Fibroblast of lung (primary cell): ENCODE measurements at places on chromosomes 2 and 18. TPM values are rescaled to one million over a fixed set of nuclear protein-coding genes. Genes with fewer than 3 reads are reported as not detected.

GRCh38 chr2:218465987-218466633 lies 47.2 kb downstream of the VIL1 start:
- DNase-seq, result peak; percentile 56

DNA sequence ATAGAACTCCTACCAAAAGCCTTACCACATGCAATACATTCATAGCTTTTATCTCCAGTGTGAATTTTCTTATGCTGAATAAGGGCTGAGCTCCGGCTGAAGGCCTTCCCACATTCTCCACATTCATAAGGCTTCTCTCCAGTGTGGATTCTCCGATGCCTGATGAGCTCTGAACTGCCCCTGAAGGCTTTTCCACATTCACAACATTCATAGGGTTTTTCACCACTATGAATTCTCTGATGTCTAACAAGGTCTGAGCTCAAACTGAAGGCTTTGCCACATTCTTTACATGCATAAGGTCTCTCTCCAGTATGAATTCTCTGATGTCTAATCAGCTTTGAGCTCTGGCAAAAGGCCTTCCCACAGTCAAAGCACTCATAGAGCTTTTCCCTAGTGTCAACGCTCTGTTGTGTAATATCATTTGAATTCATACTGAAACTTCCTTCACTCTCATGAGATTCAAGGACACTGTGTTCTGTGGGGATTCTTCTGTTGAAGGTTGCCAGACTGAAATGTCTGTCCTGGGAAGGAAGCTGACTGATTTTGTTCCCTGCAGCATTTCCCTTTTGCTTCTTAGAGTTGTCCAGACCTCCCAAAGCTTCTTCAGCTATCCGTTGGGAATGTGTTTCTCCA lies 12.9 kb downstream of the ZNF397 start:
- DNase-seq, result no peak

- peak; percentile 64 for DNase-seq
Observed at GRCh38 chr2:44663471-44664073, 277.9 kb upstream of the SIX3 start.

DNA sequence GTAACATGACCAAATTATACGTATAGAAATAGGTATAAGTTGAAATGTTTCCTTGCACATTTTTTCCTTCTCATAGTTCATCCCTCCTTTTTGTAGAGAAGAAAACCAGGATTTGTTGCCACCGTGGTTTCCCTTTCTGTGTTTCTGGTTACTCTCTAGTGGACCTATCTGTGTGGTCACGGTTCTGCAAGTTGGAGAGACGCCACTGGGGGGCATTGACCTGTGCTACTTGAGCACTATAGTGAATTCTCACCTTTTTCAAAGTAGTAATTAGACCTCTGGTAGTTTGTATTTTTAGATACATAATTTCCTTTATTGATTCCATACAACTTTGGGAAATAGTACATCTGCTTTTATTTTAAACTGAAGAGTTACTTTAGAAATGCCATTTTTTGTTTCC lies 444.8 kb downstream of the PTPRM start:
- no peak for DNase-seq

DNA sequence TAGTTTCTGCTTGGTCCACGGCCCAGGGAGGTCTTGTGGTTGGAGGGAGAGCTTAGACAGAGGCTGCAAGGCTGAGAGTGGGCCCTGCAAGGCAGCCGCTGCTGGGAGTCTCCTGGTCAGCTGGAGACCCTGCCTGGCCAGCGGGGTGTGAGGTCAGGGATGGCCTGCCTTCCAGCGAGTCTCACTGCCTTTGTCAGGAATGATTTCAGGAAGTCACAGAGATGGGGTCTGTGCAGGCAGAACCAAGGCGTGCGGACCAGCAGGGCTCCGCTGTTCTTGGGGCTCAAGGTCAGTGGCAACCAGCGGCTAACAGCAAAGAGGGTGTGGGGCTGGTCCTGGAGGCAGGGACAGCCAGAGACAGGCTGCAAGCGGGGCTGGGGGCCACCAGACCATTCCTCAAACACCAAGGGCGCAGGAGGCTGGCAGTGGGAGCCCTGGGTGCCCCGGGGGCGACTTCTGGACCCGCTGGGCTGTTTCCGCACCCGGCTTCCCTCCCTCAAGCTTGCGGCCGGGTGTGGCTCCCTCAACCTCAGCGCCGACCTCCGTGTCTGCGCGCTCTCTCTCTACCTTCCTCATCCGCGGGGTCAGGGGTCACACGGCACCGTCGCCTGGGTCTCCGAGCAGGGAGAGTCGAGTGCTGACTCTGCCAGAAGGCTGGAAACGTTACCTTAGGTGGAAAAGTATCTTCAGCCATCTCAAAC lies 124.5 kb upstream of the CTDP1 start:
- no peak for DNase-seq

DNA sequence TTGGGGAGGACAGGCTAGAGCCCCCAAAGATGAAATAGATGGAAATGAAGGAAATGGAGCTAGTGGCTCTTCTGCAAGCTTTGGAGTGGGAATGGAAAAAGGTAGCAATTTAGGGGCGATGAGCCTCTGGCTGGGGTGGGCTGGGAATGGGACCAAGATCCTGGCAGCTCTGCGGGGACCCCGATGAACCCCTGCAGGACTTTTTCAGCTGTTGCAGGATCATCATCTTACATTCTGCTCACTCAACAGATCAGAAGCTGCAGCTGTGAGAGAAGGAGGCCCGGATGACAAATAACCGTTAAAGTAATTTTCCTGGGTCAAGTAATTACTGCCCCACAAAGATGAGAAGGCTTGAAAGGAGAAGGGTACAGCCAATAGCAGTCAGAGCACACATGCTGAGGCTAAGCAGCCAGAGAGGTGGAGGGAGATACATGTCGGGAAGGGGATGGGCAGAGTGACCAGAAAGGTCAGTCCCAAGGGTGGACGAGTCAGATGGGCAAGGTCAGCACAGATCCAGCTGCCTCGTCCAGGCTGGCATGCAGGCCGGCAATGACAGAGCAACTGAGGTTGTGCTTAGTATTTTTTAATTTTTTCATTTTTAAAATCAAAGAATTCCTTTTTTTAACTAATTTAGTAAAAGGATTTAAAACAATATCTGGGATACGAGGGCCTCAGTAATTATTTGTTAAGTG lies 245.0 kb upstream of the RAB6C start:
- no peak for DNase-seq

Gene CAPN14
- total RNA-seq, result under 0.01 and 0.17 TPM in 2 replicates

Gene SULT1C4
- 0.26 and 0.50 TPM in 2 replicates for total RNA-seq

Gene NYAP2
- under 0.01 TPM in 1 of 2 replicates, not detected in the other for total RNA-seq
